ENCODE measurements at places on chromosomes 11 and 22.

GRCh38 chr11:106092446-106092845 is 15.0 kb downstream of the AASDHPPT start:
- no peak for DNase-seq

- DNase-seq = no peak
These were observed 165.5 kb upstream of the C11orf58 start for GRCh38 chr11:16572945-16573344.

- DNase-seq = no peak
These were observed 929.9 kb downstream of the BRD1 start for GRCh38 chr22:48897645-48898370.

- DNase-seq = peak; percentile 18
These were observed 48.6 kb upstream of the TMEM45B start for GRCh38 chr11:129766898-129767604.

- no peak for DNase-seq
These were observed 3.4 kb downstream of the KCNK7 start for GRCh38 chr11:65591939-65592857.

DNA sequence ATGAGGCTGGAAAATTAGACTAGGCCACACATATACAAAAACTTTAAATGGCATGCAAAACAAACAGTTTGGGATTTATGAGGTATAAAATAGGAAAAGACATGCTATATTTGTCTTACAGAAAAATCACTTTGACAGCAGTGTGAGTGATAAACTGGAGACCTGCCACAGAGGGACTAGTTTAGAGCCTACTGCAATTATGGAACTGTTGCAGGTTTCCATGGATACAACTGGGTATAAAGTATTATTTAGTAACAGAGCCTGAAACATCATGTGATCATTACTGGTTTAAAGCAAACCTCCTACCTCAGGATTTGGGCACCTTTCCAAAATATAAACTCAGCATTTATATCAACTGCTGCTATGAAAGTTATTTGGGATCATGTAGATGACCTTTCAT is 1032.5 kb downstream of the DLG2 start:
- DNase-seq = no peak

GRCh38 chr22:22127100-22127499 is 117.5 kb upstream of the VPREB1 start:
- DNase-seq = no peak

GRCh38 chr11:123251657-123252344 is 56.8 kb upstream of the CLMP start:
- no peak for DNase-seq

DNA sequence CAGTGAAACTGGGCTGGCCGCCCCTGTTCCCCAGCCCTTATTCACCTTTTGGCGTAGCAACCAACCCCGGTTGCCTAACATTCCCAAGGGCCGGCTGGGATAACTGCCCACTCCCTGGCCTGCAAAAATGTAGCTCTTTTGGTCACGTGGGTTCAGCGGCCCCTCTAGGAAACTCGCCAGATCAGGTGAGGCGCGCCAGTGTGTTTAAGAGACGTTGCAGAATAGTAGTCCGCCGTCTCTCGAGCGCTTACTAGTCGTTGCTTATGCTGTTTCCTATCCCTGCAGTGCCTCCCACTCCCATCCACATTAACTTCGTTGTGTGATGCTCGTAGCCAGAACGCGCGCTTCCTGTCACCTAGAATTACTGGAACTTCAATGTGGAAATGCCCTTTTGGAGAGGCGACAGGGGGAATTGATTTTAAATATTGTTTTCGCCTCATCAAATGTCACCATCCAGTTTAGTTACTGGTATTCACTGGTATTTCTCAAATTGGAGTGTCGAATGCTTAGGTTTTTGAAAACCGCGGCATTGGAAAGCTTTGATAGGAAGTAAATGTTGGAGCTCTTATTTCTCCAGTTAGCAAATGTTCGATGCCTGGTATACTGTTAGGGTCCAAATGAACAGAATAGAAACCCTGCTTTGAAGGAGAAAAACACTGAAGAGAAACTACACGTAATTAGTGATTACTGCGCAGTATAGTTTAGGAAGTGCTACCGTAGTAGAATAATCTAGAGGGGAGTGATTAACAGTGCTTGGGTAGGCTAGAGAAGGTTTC is 823 bp downstream of the CEP57 start:
- DNase-seq = peak; percentile 55

All from EL (cell line).